ENCODE measurements at places on chromosomes 16 and 17.

- DNase-seq = no peak
Observed at GRCh38 chr17:44353672-44354331, 8.7 kb downstream of the GRN start.

- DNase-seq = no peak
Observed at GRCh38 chr16:2848933-2849725, 8.8 kb downstream of the PRSS22 start.

DNA sequence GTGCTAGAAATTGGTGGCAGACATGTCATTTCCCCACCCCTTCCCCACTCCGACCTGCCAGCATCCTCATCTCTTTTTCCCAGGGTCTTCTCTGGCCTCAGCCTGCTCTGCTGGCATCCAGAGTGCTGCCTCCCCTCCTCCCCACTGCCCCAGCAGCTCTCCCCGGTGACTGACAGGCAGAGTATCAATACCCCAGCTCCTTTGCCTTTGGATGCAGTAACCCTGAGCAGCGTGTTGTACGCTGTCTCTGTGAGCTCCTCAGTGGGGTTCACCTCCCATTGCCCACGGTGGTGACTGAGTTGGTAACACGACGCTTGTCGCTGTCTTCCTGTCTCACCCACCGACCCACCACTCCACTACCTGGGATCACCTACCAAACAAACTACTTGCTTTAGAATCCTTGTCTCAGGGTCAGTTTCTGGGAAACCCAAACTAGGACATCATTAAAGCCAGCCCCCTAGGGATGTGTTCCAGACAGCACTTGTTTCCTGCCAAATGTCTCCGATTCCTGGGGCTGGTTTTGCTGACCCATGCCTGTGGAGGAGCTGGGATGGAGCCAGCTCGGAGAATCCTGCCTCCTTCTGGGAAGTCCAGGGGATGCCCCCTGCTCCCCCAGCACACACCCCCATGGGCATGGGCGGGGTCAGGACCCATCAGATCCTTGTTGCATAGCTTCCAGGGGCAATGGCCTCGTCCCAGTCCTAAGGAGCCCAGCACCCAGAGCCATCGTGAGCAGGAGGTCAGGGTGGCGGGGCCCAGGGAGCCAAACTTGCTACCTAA, 8.3 kb upstream of the SBK1 start:
- no peak for DNase-seq

DNA sequence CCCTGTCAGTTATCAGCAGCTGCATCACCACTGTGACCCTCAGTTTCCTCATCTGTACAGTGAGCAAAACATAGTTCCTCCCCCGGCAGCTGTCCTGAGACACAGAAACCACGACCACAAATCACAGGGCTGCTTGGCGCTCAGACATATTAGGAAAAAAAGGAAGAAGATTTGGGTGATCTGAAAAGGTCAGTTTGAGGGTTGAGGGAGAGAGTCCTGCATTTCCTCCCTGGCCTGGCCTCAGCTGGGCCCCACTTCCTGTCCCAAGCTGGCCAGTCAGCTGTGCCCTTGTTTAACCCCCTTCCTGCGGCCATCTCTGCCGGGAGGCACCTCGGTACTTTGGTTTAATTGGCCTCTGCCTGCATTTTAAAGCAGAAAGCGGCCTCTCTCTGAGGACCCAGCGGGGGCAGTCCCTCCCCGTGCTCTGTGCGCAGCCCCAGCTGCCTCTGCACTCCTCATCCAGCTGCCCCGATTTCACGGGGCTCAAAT, 24.0 kb upstream of the CIBAR2 start:
- DNase-seq = no peak

DNA sequence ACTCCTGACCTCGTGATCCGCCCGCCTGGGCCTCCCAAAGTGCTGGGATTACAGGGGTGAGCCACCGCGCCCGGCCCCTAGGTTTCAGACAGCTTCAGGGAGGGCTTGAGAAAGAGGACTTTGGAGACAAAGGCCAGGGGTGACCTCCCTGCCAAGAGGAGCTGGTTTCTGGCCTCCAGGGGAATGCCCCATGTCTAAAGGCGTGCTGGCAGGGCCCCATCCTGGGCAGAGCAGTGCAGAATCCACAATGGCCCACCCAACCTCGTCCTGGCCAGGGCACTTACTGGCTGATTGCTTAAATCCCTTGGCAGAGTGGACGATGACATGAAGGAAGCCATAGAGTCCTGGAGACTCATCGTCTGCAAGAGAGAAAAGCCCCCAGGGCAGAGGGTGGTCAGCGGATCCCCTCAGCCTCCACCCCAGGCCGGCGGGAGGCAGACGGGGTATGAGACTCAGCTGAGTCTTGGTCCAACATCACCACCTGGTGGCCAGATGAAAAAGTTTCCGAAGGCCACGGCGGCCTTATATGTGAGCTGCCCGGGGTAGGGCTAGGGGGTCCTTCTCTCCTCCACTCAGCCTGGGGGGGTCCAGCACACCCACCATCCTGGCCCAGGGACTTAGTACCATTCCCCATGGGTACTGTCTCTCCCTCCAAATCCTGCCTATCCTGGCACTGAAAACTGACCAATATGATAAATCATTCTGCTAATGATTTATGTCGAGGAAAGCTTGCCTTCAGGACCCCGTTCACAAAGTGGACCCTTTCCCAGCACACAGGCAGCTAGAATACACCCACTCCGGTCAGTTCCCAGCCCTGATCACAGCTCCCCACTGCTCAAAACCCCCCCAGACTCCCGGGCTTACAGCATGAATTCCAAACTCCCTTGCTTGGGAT, 59.1 kb downstream of the TIMM22 start:
- DNase-seq = peak; percentile 27

- DNase-seq = no peak
Observed at GRCh38 chr16:5615868-5616642, 518.5 kb upstream of the EEF2KMT start.

DNA sequence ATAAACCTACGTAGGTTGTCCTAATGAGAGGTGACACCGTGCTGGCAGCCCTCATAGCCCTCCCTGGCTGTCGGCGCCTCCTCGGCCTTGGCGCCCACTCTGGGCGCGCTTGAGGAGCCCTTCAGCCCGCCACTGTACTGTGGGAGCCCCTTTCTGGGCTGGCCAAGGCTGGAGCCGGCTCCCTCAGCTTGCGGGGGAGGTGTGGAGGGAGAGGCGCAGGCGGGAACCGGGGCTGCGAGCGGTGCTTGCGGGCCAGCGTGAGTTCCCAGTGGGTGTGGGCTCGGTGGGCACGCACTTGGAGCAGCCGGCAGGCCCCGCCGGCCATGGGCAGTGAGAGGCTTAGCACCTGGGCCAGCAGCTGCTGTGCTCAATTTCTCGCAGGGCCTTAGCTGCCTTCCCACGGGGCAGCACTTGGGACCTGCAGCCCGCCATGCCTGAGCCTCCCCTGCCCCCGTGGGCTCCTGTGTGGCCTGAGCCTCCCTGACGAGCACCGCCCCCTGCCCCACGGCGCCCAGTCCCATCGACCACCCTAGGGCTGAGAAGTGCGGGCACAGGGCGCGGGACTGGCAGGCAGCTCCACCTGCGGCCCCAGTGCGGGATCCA, 40.1 kb upstream of the AMZ2 start:
- no peak for DNase-seq

GRCh38 chr16:77822661-77823060, 34.3 kb downstream of the VAT1L start:
- no peak for DNase-seq

DNA sequence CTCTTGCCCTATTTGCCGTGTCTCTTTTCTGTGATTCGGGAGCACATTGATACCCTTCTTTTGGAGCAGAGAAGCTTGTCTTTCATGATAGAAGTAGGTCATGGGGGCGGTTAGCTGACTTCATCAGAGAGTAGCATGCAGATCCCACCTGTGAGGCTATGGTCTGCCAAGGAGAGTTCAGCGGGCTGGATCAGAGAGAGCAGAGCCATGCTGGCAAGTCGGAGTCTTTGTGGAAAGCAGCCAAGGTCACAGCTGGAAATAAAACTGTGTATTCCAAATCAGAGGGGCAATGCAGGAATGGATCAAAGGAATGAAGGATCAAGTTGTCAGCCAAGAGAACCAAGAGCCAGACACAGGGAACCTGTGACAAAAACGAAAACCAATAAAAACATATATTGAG, 595.9 kb downstream of the WWOX start:
- no peak for DNase-seq

DNA sequence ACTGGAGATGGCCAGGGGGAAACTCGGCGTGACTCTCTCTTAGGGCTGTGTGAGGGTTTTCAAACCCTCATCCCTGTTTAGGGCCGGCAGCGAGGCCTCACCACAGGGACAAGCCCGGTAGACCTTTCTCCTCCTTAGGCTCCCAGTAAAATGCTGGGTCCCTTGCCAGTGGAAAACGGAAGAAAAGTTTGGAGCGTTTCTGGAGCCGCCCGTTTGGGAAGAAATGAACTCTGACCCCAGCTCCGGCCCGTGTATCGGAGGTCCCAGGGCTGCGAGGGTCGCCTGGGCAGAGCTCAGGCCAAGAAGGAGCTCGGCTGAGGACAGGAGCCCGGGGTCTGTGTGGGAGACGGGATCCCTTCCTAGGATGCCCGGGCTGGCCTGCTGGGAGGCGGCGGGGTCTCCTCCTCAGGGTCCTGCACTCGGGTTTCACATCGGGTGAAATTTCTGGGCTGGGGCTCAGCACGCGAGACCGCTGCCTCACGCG, 23.2 kb downstream of the ZNF213 start:
- peak; percentile 48 for DNase-seq

Measured in mammary epithelial cell (primary cell).